Sigmoid colon (tissue), 7 donors: ENCODE measurements at places on chromosomes 5 and 9. TPM values are rescaled to one million over a fixed set of nuclear protein-coding genes. Genes with fewer than 3 reads are reported as not detected.

DNA sequence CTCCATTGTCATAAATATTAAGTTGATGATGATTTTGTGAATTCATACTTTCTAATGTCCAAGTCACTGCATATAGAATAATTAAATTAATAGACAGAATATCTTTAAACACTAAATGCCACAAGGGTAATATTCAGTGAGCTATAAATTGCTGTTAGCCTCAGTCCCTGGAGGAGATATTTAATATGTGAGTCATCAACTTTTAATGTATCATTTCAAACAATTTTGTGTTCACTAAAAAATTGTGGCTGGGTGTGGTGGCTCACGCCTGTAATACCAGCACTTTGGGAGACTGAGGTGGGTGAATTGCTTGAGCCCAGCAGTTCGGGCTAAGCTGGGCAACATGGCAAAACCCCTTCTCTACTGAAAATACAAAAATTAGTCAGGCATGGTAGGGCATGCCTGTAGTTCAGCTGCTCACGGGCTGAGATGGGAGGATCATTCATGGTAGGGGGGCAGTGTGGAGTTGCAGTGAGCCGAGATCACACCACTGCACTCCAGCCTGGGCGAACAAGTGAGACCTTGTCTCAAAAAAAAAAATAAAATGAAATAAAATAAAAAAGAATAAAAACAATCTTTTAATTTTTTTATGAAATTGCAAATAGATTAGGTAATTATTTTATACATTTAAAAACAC lies 717.3 kb upstream of the CHD1 start:
- DNase-seq: no peak

DNA sequence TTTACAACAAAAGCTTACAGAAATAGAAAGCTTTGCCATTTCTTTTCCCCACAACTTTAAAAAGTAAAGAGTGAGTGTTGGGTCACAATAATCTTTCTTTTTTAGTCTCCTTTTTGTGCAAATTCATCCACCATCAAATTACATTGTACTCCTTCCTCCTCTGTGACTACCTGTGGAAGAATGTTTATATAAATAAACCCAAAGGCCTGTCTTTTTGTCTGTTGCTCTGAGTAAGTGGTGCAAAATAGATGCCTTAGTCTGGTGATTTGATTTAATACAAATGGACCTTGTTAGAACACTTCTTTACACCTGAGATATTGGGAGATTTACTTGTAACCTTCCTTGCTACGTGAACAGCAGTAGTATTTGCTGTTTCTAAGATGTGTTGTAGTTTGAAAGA lies 53.5 kb upstream of the TAF11L2 start:
- DNase-seq: no peak

BRINP1 gene
- total RNA-seq: 0.28 TPM

GRCh38 chr9:117809751-117810150 lies 105.5 kb downstream of the TLR4 start:
- no peak for DNase-seq

KLF4 gene
- total RNA-seq: 61.8 TPM

LRRC19 gene
- 0.83 TPM for total RNA-seq

PDLIM4 gene
- 133 TPM for total RNA-seq

NUTM2G gene
- not detected for total RNA-seq

DNA sequence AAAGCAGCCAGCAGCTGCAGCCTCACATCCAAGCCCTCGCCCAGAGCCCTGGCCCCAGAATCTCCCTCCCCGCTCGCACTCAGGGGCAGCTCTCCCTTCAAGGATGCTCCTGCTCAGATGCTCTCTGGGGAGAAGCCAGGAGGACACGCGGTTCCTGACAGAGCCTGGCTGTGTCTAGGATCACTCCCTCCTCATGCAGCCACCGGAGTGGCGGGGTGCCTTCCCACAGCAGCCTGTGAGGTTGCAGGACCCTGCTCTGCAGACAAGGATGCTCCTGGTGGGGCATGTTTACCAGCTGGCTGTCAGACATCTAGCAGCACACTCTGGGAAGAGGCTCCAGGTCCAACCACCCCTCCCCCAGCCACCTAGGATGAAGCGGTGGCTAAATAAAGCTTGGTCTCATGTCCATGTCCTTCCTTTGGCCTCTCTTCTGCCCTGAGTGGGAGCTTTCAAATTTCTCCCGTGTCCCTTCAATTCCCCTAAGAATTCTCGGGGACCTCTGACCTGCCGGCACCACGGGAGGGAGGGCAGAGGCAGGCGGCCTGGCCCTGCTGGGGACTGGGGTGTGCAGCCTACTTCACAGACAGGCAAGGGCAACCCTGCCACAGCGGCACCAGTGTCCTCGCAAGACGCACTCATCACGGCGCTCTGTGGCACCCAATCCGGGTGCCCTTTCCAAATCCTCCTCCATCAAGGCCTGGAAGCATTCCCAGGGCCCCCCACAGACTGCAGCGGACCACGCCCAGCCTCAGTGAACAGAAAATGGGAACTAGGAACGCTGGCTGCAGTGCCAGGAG lies 88.3 kb upstream of the SARDH start:
- no peak for DNase-seq

COMMD10 gene
- 44.9 TPM for total RNA-seq
